Endothelial cell of umbilical vein (primary cell): ENCODE measurements at places on chromosomes 5 and 9.

DNA sequence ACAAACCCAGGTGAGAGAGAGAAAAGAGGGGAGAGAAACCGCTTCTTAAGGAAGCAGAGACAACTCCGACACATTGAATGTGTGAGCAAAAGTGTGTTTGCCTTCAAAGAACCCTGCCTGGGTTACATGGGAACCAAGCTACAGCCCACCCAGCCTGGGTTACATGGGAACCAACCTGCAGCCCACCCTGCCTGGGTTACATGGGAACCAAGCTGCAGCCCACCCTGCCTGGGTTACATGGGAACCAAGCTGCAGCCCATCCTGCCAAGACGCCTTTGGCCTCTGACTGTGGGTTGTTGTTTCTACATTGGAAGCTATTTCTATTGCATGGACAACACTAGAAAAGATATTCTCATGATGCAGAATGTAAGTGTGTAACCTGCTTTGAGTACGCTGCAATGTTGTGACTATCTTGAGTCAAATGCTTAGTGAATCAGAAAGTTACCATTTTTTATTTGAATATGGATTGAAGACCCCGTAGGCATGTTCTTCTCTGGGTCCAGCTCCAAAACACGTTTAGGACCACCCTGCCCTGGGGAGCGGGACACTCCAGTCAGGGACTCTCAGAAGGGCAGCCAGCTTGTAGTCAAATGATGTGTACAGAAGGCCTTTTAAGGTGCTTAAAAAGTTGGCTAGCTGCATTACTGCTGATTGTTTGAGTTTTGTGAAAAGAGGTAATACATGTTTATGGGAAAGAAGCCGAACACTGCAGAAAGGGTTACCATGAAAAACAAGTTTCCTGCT is 39.1 kb upstream of the UNC5A start:
- no peak for DNase-seq

- DNase-seq, result no peak
Observed at GRCh38 chr5:72232838-72233237, 87.2 kb downstream of the MRPS27 start.

DNA sequence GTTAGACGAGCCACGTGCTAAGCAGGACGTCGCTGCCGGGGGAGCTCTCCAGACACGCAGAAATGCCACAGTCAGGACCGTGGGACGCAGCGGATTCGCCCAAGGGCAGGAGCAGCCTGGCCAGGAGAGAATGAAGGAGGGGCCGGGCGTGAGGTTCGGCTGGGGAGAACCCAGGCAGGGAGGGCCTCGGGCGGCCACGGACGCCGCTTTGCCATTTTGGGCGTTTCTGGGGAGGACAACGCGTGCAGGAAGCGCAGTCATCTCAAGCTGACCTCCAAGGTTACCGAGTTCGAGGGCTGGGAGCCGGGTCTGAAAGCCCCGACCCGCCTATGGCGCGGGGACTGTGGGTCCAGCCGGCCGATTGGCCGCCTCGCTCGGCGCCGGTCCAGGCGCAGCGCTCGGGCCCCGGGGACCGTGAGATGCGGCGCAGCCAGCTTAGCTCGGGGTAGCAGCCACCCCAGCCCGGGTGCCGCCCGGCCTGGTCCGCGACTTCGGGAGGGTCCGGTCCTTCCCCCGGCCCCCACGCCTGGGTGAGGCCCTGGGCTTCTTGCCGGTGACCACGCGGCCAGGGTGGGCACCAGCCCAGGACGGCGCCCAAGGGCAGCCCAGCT is 760 bp upstream of the MAN1B1 start:
- peak; percentile 37 for DNase-seq

DNA sequence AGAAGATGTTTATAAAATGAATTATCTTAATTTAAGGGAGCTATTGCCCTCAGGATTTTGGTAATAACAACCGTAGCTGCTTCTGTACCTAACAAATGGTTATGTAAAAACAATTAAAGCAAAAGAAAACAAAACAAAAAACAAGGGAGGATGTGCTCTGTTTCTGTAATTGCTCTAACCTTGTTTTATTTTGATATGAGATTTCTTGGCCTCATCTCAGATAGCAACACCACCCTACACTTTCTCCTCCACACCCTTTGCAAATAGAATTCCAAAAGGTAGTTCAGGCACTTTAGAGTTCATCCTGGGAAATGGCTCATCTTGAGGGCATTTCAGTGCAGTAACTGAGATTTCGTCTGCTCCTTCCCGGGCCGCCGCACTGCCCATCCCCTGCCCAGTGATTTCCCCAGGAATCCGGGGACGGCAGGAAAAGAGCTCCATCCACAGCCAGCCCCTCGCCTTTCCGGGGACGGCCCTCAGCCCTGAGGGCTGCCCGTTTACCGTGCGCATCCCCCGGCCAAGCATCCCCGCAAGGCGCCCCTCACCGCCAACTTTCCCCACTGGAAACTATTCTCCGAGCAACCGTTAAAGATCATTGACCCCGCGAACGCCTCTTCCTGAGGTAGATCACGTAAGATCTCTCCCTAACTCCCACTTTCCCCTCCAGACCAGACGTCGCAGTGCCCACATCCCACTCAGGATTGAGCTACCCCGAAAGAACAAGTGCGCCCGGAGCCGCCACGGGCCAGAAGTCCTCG is 1.2 kb downstream of the FNBP1 start:
- DNase-seq, result peak; percentile 36

DNA sequence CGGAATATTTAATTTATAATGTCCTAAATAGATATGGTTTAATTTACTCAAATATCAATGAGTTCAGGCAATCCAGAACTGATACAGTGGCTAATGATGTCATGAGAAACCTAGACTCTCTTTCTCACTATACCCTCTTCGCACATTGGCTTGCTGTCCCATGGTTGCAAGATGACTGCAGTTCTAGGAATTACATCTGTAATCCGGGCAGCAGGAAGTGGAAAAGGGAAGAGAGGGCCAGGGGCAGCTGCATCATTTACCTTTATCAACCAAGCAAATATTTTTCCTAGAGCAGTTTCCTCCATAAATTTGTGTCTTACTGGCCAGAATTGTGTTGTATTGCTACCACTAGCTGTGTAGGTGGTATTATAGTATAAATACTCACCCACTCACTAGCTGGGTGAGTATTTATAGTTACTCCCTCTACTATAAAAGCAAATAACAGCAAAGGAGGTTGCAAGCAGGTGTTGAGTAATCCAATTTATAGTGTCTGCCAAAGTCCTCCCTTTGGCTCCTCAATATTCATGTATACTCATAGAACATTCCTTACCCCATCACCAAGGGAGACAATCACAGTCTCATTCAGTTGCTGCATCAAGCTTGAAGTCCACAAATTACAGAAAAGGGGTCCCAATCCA is 168.8 kb downstream of the DROSHA start:
- DNase-seq, result no peak

DNA sequence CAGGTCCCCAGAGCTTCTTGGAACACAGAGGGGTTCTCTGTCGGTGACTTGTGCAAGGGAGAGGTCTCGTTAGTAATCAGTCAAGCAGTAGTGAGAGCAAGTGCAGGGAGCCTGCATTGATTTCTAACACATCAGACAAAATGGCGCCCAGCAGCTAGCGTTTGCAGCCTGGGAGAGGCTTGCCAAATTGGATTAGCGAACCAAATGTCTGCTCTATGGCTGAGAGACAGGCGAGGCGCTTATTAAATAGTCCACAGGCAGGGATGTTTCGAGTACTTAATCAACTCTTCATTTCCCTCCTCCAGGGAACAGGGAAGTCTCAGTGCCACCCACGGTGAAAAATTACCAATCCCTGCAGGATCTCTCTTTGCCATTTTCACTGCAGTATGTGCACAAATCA is 131.4 kb upstream of the SHB start:
- no peak for DNase-seq

DNA sequence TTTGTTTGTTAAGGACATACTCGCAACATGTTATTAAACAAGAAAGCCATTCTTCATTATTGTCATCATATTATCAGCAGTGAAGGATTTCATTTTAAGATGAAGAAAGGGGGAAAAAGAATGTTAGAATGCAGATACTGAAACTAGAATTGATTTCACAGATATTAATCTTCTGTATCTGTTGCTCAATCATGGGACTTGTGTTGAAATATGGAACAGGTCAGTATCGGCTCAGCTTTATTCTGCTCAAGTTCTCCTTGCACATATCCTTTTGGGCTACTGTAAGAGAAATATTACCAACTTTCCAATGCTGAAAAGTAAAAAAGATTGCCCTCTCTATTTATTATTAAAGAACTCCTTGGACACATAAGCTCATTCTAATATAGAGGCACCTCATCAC is 13.8 kb upstream of the ANXA1 start:
- DNase-seq, result no peak

- peak; percentile 12 for DNase-seq
Observed at GRCh38 chr9:6896562-6896961, 138.8 kb downstream of the KDM4C start.

DNA sequence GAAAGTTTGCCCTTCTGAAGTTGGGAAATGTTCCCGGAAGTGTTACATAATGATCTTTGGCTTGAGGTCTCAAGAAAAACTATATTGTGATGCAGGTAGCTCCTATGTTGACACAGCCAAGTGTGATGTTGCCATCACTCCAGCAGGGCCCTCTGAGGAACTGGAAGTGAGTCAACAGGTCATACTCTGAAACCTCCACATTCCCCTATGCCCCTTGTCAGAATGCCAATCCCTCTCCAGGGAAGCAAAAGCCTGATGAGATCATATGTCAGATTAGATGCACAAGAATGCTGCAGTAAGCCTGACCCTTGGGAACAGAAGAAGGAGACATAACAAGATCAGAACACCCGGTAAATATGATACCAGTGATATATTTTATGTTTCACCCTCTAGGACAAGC is 66.8 kb upstream of the ITGA2 start:
- DNase-seq, result peak; percentile 83

DNA sequence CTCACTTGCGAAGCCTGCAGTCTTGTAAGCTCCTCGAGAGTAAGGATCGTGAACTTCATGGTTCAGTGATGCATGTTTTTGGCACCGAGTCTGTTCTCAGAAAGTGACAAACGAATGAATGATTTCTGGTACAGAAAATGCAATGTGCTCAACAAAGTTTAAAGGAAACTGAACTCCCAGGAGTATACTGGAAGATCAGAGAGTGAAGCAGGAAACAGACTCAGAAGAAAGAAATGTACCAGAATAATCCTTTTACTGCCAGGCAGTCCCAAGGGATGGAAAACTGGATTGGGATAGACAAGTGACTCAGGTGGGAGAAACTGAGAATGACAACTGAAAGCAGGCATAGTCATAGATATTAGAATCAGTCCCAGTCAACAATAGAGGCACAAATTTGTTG is 420.6 kb downstream of the CTNND2 start:
- DNase-seq, result no peak

GRCh38 chr5:131706281-131706680 is 71.3 kb upstream of the RAPGEF6 start:
- no peak for DNase-seq

DNA sequence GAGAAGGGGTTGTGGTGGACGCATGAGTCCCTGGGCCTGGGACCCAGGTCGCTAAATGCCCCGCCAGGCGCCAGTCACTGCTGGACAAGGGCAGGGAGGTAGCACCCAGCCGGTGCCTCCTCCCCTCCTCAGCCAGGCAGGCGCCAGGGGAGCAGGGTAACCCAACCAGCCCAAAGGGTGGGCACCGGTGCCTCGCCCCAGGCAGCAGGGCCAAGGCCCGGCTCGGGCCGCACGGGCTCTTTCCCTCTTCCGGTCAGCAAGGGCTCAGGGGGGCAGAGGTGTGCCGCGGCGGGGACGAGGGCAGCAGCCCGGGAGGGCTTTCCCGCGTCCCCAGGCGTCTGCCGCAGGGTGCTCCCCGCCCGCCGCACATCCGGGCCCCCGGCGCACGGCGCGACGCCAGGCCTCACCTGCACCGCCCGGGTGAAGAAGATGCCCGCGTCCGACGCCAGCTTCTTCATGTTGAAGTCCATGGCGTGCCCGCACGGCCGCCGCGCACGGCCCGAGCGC is 393 bp downstream of the SH3GLB2 start:
- peak; percentile 31 for DNase-seq

DNA sequence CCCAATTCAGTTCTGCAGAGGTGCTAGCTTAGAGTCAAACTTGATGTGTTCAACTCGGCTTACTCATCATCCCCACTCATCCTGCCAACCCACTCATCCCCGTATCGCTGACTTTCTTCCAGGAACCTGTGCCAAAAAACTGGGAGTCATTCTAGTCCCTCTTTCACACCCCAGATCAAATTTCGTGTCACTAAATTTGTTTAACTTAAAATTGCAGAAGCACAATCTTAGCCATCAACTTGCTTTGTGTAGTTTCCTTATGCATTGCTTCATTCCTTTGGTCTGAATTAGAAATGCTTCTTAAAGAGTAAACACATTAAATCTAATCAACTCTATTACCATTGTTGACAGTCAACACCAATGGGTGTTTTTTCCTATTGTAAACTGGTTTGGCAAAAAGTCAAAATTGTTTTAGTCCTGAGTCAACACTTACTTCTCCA is 162.4 kb downstream of the TTC39B start:
- DNase-seq, result no peak

DNA sequence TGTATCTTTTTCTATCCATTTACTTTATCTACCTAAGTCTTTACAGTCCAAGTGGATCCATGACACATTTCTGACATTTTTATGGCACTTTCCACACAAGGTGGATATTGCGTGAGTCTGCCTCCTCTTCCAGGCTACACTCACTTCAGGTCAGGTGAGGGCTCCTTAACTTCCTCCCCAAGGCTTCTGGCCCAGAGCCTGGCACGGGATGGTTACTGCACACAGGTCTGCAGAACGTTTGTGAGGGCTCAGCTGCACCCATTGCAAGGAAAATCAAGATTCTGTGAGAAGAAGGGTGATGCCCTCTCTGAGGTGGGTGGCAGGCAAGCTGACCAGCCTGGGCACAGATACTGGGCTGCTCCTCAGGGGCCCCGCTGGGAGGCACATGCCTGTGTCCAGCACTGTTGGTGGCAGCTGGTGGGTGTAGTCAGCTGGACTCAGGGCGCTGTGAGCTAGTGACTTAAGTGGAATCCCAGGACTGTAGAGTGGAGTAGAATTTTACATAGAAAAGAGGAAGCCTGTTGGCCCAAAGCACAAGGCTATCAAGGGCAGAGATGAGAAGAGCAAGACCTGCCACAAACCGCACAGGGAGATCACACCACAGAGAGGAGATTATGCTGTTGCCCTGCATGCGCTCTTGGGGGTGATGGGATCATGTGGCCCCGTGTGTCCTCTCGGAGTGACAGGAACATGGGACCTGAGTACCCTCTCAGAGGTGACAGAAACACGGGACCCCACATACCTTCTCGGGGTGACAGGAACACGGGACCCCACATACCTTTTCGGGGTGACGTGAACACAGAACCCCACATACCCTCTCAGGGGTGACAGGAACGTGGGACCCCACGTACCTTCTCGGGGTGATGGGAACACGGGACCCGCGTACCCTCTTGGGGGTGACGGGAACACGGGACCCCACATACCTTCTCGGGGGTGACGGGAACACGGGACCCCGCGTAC is 21.3 kb downstream of the AHRR start:
- no peak for DNase-seq

DNA sequence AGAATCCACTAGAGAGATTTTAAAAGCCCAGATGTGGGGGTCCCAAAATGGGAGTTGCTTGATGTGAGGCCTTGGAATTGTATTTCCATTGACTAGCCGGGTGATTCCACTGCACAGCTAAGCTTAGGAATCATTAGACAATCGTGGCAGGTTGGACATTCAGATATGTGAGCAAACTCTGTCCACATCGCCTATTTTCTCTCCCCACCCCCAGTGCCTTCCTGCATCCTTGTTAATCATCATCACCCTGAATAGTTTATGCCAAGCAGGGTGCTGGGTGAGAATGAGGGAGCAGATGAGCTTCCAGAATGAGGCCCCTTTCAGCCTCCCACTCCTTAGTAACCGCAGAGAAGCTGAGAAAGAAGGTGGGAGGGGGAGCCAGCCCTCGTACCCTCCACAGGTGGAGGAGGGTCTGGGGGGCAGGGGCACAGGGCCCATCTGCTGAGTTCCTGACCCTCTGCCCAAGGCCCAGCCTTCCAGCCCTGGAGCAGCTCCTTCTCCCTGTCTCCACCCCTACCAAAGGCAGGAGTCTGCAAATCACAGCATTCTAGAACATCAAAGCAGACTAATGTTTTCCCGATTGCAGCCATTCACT is 7.7 kb upstream of the TCOF1 start:
- DNase-seq, result no peak
